Activated CD8-positive, alpha-beta memory T cell treated with anti-CD3 and anti-CD28 coated beads, Interleukin-2, amount 10 ng/mL, durations not matched to agents 7 days and 5 days (primary cell): ENCODE measurements at places on chromosomes 2 and 18.

GRCh38 chr2:231384970-231385369 is 10.5 kb upstream of the B3GNT7 start:
- no peak for DNase-seq

DNA sequence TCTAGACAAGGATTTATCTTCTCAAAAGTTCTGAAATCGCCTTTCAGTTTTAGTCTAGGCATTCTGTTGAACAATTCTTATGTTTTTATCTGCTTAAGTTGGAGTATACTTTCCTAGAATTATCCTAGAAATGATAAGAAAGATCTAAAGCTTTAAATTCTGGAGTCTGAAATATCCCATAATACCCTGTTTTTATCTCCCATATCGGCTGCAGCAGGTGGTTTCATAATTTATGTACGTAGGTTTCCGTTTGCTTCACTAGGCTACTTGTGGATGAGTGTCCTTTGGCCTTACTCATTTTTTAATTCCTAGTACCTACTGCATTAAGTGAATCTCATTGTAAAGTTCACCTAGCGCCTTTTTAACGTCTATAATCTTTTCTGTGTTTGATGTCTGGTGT is 58.5 kb upstream of the MGAT5 start:
- DNase-seq, result no peak

DNA sequence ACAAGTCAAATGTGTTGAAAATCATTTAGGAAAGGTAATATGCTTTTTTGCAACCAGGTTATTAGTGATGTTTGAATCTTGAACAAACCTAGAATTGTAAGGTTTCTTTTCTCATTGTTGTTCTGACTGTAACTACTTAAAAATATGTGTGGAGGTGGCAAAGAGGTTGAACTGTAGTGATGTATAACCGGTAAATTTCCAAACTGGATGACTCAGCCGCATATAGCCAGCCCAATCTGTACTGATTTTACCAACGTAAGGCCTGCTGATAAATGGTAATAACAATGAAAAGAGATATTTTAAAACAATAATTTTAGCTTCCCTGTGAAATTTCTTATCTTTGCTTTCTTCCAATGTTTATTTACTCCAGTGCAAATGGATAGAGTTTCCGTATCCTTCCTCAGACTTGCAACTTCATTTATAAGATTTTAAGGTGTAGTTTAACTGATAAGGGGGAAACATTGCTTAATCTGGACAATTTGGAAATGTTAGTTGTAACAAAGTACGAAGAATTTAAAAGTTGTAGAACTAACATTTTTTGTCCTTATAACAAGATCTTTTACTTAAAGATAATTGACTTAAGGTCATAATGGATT is 1170.4 kb upstream of the ZEB2 start:
- DNase-seq, result no peak

- DNase-seq, result no peak
Observed at GRCh38 chr18:42011053-42011452, 56.0 kb downstream of the PIK3C3 start.

GRCh38 chr2:160429248-160430000 is 64.2 kb downstream of the RBMS1 start:
- DNase-seq, result no peak

- DNase-seq, result no peak
Observed at GRCh38 chr2:58700591-58700990, 459.5 kb upstream of the FANCL start.

DNA sequence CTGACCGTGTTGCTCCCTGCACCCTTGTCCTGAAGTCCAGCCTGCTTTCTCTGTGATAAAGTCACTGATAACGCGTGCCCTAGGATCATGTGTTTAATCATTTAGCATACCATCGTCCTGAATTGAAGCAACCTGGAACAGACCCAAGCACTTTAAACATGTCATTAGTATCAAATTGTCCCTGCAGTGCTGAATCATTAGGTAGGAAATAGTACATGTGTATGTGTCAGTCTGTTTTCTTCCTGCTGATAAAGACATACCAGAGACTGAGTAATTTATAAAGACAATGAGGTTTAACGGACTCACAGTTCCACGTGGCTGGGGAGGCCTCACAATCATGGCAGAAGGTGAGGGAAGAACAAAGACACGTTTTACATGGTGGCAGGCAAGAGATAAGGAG is 2.8 kb downstream of the ASB18 start:
- no peak for DNase-seq
